ENCODE measurements at places on chromosomes 12 and 14.

DNA sequence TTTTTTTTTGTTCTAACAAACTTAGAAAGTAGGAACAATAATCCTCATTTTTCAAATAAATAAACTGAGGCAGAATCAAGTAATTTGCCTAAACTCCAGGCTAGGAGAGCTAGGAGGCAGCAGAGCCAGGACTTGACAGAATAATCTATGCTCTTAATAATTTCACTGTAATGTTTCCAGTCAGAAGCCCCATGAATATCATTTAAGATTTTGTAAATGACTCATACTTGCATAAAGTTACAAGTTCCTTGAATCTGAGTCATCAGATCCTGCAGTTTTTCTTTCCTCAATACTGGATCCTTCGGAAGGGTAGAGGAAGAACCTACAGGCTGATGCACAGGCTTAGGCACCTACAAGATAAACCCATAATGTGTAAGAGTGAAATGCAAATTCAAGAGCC is 29.0 kb downstream of the CAPRIN2 start:
- peak; percentile 76 for DNase-seq

- DNase-seq = peak; percentile 2
Measured at GRCh38 chr12:80622271-80622670, 85.2 kb upstream of the MYF6 start.

- DNase-seq = peak; percentile 52
Measured at GRCh38 chr12:54126029-54126695, 62.6 kb downstream of the SMUG1 start.

GRCh38 chr14:36408388-36408787 is 88.0 kb upstream of the MBIP start:
- DNase-seq = no peak

- no peak for DNase-seq
Measured at GRCh38 chr14:89807151-89807550, 147.4 kb downstream of the EFCAB11 start.

DNA sequence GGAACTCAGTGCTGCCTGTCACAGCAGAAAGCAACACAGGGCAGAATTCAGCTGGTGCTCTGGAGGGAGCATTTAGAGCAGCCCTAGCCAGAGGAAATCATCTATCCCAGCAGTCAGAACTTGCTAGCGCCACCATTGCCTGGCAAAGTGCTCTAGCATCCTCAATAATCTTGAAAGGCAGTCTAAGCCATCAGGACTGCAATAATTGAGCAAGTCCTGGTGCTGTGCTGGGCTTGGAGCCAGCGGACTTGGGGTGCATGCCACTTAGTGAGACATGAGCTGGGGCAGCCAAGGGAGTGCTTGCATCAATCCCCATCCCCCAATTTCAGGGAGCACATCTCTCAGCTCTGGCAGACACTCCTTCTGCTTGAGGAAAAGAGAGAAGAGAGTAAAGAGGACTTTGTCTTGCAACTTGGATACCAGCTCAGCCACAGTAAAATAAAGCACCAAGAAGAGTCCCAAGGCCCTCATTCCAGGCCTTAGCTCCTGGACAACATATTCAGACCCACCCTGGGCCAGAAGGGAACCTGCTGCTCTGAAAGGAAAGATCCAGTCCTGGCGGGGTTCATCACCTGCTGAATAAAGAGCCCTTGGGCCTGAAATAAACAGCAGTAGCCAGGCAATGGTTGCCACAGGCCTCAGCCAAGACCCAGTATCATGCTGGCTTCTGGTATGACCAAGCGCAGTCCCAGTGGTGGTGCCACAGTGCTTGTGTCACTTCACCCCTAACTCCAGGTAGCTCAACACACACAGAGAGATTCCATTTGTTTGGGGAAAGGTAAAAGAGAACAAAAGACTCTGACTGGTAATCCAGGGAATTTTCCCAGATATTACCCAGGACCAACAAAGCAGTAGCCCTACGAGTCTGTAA is 44.5 kb upstream of the ZDHHC17 start:
- DNase-seq = peak; percentile 86

- peak; percentile 56 for DNase-seq
Measured at GRCh38 chr12:68957273-68957672, 24.3 kb upstream of the CPM start.

DNA sequence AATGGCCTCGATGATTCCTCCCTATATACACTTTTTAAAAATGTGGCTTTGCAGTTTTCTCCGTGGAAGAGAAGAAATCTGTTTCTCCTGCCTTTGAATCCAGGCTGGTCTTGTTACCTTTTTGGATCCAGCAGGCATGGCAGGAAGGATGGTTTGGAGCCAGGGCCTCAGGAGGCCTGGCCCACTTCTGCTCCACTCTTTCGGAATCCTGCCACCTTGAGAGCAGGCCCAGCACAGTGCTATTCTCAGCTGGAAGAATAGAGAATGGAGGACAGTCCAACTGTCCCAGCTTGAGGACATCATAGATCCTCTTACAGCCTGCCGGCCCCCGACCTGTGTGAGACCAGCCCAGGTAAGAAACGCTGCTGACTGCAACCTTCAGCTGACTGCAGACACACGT is 421.5 kb downstream of the FUT8 start:
- no peak for DNase-seq

DNA sequence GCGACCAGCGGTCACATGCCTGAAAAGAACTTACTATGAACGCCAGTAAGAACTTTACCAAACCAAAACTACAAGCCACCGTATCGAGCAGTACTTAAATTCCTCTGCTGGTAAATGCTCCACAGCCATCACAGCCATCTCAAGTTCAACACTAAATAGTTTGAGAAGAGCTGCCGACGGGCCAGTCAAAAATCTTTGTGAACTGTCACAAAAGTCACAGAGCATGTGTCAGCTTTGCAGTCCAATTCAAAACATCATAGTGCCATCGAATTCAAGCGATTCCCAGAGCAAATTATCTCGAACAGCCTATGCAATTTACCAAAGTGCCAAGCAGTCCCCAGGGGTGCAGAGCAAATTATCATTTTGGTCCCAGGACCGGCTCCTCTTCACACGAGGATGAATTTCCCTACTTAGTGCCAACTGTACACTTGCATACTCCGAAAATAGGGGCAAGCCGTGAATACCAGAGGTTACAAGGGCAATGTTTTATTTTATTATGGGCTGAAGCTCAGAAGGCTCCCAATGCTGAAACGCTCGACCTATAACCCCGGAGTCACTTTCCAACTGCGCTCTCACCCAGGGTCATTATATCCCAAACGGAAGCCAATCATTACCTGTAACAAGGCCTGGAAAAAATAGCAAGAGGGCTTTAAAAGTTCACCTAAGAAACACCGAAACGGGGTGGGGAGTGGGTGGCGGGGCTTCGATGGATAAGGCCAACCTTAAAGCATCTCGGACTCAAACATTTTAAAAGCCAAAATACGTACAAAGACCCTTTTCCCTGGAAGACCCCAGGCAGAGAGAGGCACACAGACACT is 1.1 kb downstream of the LRP6 start:
- peak; percentile 60 for DNase-seq

DNA sequence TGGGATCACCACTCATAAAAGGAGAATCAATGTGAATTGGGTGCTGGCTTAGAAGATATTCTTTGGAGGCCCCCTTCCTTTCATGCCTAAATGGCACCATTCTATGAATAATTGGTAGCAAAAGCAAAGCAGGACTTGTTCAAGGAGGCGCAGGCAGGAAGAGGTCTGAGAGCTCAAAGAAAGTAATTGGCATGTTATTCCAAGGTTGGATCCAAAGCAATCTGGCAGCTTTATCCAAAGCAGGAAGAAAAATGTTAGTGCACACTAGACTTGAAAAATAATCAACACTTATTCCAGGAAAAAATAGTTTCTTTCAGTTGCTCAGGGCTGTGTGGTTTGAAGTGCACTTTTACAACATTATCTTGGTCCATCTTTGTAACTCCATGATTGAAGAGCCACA is 326.4 kb downstream of the NUAK1 start:
- DNase-seq = no peak

- no peak for DNase-seq
Measured at GRCh38 chr12:37543131-37543965, 773.2 kb upstream of the ALG10B start.

GRCh38 chr14:104285508-104285840 is 147.1 kb downstream of the KIF26A start:
- no peak for DNase-seq

DNA sequence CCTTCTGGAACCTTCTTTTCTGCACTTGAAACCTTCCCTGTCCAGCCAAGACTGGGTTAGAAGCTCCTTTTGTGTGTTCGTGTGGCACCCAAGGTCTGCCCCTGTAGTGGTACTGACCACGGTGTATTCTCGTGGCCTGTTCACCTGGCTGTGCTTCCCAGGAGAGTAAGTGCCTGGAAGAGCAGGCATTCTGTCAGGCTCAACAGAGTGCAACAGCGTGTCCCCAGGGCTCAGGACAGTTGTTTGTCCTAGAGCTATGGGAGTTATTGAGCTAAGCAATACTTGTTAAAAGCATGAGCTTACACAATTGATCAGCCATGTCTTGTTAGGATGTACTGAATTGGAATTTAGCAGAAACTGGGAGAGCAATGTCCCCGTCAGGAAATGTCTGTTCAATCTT is 12.9 kb upstream of the SLC38A2 start:
- DNase-seq = no peak

- DNase-seq = no peak
Measured at GRCh38 chr12:111034083-111034885, 113.9 kb upstream of the MYL2 start.

- no peak for DNase-seq
Measured at GRCh38 chr12:113090740-113091139, 34.2 kb downstream of the DTX1 start.

DNA sequence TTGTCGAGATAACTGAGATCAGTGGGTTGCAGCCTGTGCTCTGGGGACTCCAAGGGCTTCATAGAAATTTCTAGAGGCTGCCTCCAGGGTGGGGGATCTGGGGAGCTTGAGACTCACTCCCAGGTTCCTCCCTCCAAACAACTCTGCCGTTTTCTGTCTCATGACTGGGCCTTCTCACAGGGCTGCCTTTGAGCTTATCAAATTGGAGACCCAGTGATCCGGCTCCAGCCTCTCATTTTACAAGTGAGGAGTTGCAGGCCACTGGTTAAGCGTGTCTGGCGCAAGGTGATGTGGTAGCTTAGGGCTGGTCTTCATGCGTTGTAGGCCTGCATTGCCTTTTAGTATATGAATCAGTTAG is 85.8 kb downstream of the SLC25A47 start:
- DNase-seq = no peak

Measured in AG10803 (cell line).